ENCODE measurements at places on chromosomes 1 and 21.

- DNase-seq: peak; percentile 64
These were observed 13.5 kb upstream of the KCNA2 start for GRCh38 chr1:110619412-110620249.

DNA sequence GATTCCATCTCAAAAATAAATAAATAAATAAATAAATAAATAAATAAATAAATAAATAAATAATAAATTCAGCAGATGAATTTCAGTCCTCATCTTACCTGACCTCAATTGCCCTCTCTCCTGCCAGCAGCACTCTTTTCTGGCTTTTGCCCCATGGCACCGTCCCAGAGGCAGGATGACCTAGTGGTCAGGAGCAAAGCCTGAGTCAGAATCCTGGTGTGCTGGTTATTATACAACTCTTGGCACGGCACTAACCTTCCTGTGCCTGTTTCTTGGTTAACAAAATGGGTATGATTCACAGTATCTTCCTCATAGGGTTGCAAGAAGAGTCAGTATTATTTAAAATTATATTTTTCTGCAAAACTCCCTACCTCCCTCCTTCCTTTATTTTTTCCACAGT, 43.0 kb downstream of the NKAIN1 start:
- DNase-seq: no peak

- no peak for DNase-seq
These were observed 17.3 kb upstream of the TRIM67 start for GRCh38 chr1:231144416-231145193.

DNA sequence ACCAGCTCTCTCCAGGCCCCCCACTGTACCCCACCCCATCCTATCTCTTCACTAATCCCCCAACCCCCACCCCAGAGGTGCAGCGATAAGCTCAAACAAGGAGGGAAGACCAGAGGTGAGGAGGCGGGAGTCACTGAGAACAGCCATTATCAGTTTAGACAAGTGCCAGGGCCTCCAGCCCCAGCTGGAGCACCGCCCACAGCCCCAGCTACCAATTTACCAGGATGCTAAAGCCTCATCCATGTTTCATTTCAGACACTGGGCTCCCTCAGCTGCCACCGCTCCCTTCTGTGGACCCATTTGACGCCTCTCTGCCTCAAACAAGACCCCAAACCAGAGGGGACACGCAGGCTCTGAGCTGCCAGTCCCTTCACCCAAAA, 80.6 kb downstream of the DISP3 start:
- no peak for DNase-seq

DNA sequence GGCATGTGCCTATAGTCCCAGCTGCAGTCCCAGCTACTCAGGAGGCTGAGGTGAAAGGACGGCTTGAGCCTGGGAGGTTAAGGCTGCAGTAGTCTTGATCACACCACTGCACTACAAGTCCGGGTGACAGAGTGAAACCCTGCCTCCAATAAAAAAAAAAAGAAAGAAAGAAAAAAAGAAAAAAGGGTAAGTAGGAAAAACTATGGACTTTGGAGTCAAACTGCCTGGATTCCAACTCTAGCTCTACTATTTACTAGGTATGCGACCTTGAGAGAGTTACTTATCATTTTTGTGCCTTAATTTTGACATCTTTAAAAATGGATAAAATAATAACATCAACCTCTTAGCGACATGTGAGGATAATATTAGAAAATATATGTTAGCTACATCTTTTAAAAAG, 150.8 kb downstream of the SLC45A1 start:
- no peak for DNase-seq

DNA sequence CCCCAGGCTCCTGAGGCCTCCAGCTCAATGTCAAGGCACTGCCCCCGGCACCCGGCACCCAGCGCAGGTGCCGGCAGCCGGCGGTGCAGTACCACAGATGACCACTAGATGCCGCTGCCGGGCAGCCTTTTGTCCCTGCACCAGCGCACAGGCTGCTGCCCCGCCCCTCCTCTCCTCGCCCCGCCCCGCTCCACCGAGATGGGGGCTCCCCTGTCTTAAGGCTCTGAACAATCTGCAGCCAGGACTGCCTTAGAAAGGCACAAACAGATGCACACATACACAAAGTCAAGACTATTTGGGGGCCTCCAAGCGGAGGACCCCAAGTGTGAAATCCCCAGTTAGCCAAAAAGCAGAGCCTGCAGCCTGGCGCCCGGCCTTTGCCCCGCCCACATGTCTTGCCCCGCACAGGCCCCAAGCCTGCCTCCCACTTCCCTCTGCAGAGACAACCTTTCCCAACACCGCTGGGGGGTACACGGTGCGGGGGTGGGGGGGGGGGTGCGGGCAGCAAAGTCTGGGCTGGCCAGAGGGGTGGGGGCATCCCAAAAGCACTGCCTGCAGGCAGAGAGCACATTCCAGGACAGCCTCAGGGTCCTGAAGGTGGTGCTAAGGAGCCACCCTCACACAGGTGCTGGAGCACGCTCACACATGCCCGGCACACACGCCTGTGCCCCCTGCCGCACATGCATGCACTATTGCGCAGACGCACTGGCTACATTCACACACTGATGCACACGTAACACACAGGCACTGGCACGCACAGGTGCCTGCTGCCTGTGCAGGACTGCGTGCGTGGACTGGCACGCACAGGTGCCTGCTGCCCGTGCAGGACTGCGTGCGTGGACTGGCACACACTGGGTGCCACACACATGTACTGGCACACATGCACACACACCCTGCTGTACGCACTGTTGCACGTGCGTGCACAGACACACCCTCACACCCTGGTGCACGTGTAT, 37.1 kb downstream of the ARHGEF16 start:
- DNase-seq: no peak

DNA sequence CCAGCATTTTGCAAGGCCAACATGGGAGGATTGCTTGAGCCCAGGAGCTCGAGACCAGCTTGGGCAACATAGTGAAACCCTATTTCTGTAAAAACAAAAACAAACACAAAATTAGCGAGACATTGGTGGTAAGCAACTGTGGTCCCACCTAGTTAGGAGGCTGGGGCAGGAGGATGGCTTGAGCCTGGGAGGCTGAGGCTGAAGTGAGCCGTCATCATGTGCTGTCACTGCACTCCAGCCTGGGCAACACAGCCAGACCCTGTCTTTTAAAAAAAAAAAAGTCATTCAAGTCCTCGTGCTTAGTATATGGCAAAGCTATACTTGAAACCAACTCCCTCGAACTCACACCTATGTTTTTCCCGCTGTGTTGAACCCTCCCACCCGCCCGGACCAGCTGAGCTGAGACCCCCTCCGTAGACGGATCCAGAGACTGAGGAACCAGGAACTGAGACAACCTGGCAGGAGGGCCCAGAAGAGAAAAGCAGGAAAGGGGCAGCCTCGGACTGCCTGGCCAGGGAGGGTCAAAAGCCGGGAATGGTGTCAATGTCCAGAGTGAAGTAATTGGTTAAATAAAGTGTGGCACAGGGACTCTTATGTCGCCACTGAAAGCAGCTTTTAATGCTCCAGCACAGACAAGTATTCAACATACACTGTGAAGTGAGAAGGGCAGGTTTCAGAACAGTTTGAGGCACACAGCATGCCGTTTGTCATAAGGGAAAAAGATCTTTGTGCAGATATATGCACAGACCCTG, 32.8 kb upstream of the CASZ1 start:
- DNase-seq: no peak

DNA sequence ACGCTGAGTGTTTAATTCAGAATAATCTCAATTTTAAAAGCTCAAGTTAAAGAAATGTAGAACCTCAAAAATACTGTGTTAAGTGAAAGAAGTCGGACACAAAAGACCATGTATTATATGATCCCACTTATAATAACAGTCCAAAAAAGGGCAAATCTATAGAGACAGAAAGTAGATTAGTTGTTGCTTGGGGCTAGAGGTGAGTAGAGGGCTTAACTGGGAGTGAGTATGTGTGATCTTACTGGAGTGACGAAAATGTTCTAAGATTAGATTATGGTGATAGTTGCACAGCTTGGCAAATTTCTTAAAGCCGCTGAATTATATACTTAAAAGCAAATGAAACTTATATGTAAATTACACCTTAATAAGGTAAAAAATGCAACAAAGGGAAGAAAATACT, 150.5 kb downstream of the APP start:
- no peak for DNase-seq

GRCh38 chr1:40381268-40382107, 8.0 kb downstream of the SMAP2 start:
- no peak for DNase-seq

DNA sequence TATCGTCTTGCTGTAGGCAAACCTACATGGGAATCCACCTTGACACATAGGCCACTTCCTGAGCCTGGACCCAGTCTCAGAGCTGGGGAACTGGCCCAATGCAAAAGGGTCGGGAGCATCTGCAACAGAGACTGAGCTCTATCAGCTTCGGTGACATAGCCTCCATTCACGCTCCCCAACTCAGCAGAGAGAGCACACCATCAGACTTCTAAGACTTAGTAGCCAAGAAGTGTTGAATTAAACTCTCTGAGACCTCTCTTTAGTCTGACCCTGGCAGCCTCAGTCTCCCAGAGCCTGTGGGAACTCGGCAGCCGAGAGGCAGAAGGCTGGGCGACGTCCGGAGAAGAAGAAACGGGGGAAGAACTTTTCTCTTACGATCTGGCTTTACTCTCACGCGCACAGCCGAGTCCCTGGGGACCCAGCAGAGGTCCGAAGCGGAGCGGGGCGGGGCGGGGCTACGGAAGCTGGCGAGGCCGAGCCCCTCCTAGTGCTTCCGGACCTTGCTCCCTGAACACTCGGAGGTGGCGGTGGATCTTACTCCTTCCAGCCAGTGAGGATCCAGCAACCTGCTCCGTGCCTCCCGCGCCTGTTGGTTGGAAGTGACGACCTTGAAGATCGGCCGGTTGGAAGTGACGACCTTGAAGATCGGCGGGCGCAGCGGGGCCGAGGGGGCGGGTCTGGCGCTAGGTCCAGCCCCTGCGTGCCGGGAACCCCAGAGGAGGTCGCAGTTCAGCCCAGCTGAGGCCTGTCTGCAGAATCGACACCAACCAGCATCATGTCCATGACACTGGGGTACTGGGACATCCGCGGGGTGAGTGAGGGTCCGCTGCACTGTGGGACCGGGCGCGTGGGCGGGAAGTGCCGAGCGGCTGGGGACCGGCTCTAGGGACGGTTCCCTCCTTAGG, at the start of gene GSTM4:
TSS of gene GSTM4 (plus strand) at position 485 of the 905 bp plus-strand sequence. CDS start at position 776, 291 bp downstream.
- DNase-seq: peak; percentile 52

DNA sequence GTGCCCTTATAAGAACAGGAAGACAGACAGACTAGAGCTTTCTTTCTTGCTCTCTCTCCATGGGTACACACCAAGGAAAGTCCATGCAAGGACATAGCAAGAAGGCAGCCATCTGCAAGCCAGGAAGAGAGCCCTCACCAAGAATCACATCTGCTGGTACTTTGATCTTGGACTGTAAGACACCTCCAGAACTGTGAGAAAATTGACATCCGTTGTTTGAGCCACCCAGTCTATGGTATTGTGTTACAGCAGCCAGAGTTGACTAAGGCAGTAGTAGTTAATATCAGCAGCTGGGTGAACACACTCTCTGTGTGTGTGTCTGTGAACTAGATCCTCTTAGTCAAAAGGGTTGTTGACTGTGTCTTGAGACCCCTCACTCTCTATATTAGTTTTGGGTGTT, 53.8 kb upstream of the PPP2R5A start:
- no peak for DNase-seq

DNA sequence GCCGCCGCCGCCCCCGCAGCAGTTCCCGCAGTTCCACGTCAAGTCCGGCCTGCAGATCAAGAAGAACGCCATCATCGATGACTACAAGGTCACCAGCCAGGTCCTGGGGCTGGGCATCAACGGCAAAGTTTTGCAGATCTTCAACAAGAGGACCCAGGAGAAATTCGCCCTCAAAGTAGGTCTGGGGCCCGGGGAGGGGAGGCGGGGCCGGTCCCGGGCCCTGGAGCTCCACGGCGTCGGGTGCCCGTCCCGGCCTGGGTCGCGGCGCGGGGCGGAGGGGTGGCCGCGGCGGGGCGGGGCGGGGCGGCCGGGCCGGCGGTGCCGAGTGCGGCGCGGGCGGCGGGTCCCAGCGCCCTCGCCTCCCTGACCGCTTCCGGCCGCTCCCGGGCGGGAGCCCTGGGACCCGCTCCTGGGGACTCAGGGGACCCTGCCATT, 646 bp downstream of the MAPKAPK2 start:
- DNase-seq: no peak

GRCh38 chr21:42321845-42322244, 6.6 kb upstream of the TFF3 start:
- DNase-seq: no peak

GRCh38 chr1:176894450-176894849, 270.1 kb downstream of the ASTN1 start:
- no peak for DNase-seq

DNA sequence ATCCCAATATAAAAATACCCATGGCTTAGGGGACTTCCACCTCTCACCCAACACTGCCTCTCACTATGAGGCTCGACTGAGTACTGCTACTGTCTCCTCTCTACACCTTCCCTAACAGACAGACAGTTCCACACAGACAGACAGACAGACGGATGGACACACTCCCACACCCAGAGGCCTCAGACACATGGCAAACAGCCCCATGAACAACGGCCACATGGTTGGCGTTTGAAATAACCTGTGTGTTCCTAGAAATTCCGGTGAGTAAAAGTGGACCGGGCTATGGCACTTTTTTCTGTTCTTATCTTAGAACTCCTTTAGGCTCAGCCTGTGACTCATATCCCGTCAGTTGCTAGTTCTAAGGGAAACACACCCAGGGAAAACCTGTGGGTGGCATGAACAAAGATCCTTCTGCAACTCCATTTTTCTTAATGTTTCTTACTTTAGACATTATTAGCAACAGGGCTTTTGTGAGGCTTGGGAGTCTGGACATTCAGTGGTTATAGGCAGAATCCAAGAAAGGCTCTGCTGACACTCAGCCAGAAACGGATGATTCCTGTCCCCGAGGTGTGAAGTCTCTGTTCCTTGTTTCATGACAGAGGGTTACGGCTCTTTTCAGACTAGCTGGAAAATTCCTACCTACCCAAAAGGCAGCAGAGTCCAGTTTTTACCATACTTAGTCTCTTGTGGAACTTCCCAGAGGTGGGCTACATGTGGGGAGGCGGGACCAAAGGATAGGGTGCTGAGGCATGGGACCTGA, 90.5 kb upstream of the TLR5 start:
- DNase-seq: no peak

DNA sequence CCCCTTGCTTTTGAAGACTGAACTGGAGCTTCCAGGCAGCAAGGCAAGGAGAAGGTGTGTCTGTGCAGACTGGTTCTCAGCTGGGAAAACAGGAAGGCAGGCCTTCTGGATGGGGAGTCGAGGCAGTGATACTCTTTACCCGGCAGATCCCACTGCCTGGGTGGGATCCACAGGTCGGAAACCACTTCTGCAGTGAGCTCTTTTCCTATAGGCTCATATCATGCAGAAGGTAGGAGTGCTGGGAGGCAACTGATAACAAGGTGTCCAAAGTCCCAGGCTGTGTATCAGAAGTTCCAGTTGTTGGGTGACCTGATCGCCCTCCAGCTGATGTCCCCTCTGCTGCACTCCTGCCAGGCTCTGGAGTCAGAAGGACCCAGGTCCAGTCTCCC, 17.1 kb downstream of the ACOT11 start:
- DNase-seq: no peak

- no peak for DNase-seq
These were observed 139.0 kb upstream of the NGF start for GRCh38 chr1:115477071-115477470.
